ENCODE measurements at places on chromosomes 16 and 17.

DNA sequence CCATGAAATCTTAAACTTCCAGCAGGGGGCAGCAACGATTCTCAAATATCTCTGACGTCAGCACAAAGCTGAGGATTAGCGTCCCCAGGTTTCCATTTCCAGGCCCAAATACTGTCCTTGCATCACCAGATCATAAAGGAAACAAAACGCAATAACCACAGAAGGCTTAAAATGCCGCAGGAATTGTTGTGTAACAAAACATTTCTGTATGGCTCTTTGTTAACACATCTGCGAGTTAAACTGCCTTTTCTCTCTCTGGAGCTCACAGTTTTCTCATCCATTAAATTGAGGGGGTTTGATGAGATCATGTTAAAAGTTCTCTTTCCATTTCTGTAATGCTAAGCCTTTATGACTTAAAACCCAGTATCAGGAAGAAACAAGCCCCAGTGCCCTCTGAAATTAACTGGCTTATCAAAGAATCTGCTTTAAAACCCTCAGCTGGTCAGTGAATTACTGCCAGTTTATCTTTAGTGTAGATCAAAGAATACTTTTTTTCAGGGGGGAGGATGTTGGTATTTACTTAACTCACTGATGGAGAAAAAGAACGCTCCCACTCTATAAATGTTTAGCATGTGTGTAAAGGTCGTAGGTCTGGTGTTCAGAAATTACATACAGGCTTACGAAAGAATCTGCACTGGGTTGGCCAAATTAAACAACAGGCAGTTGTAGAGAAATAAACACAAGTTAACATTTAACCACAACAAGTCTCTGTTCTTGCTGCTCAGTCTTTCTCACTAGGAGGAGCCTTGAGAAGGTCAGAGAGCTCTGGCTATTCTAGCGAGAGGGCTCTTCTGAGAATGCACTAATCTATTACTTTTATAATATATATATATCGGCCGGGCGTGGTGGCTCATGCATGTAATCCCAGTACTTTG, 10.6 kb upstream of the TERF2 start:
- peak; percentile 88 for DNase-seq

GRCh38 chr17:82863941-82864712, 24.3 kb upstream of the ZNF750 start:
- no peak for DNase-seq

GRCh38 chr17:62757500-62757951, 50.6 kb downstream of the MARCHF10 start:
- DNase-seq: no peak

- DNase-seq: no peak
Measured at GRCh38 chr17:18964550-18964949, 12.6 kb downstream of the SLC5A10 start.

- peak; percentile 46 for DNase-seq
Measured at GRCh38 chr16:55645986-55646385, 9.8 kb upstream of the SLC6A2 start.

GRCh38 chr17:35578929-35579432, 610 bp upstream of the PEX12 start:
- DNase-seq: no peak

DNA sequence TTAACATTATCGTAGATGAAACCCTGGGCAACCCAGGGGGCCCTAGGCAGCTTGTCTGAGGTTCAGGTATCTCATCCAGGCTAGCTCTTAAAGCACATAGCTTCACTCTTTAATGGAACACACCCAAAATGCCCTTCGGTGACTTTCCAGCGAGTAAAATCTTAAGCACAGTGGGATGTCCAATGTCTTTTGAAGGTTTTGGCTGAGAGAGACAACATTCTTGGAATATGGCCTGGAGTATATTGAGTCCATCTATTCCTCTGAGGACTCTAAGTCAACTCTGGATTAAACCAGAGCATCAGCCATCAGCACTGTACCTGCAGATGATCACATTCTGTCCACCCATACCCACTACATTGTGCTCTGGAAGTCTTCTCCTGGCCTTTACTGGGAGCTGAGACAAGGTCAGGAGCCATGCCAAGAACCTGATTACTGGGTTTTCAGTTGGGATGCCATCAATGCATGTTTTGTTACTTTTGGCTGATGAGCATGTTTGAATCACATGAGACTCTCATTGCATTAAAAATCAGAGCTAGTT, 63.4 kb upstream of the CDH11 start:
- DNase-seq: no peak

DNA sequence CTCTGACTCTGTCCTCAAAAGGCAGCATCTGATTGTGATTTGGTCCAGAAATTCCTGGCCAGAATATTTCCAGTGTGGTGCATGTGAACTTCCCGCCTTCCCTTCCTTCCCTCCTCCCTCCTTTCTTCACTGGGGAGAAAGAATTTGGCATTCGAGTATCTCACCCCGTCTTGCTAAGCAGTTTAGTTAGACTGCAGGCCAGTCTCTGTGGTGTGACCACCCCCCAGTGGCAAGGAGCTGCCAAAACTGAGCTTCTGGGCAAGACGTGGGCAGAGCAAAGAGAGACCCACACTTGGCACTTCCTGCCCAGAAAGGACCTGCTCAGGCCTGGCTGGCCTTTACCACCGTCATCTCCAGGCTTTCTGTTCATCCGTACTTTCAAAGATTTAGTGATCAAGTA, 36.4 kb downstream of the SNX20 start:
- DNase-seq: no peak

- DNase-seq: no peak
Measured at GRCh38 chr16:68273896-68274295, 9.6 kb downstream of the SLC7A6 start.

GRCh38 chr17:45936610-45937009, 42.3 kb downstream of the MAPT start:
- DNase-seq: no peak

- no peak for DNase-seq
Measured at GRCh38 chr16:11634312-11634711, 33.9 kb upstream of the SNN start.

DNA sequence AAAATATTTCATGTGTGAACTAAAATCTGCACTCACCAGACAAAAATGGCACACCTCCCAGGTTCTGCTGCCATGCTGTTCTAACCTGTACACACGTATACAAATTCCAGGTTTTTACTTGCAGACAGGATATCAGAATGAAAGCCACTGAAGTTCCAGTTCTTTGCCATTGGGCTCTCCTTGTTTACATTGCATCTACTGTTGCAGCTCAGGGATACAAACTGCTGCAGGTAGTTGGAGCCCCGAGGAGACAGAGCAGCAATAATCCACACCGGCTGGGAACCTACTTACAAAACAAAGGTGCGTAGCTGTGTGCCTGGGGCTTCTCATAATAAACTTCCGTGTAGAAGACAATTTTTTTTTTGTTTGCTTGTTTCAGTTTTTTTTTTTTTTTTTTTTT, 59.6 kb downstream of the HAPSTR1 start:
- DNase-seq: no peak

DNA sequence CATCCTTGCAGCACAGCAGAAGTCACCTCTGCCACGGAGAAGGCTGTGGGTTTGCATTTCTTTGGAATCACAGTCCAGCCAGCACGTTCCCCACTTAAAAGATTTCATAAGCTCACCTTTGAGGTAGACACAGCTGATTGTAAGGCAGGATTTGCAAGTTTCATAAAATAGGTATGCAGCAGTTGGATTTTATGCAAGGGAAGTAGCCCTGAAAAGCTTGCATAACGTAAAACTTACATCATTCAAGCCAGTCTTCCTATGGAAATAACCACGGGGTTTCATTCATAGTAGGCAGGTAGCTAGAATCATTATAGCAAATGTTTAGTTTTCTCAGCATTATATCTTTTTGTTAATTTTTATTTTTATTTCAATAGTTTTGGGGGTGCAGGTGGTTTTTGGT, 49.8 kb upstream of the ARHGAP44 start:
- DNase-seq: no peak

DNA sequence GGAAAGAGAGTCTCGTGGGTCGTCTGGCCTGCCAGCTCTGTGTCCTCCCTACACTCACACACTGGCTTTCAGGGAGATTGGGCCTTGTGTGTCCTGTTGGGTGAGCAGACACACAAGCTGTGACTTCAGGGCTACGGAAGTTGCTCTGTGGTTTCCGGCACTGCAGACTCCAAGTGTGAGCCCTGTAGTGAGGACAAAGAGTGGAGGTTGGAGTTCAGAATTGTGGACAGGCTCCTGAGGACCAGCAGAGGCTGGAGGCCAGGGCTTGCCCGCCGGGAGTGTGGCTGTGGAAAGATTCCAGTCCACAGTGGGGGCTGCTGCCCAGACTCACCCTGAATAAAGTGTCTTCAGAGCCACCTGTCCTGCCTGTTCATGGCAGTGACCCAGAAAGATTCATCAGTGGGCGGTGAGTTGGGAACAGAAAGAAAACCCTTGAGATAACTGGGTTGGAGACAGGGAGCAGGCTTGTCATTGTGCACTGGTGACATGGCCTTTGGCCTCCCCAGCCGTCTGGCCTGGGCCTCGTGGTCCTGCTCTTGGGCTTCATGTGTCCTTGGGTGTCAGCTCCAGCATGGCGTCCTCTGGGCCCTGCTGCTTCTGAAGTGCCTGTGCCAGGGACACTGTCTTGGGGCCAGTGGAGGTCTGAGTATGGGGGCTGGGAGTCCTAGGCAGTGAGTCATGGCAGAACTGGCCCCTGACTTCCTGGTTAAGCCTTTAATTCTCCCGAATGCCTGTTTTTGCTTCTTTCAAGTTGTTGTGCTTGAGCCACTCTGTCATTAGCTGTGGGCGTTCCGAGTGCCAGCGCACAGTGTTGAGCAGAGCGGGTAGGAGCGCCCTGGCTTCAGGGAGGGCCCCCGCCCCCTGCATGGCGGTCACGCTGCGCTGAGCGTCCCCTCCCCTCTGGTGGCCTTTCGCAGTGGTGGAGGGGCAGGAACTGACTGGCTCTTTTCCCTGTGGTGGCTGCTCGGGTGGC, 19.9 kb upstream of the ZNF750 start:
- DNase-seq: no peak

GRCh38 chr16:75745242-75745641, 19.0 kb upstream of the CPHXL start:
- no peak for DNase-seq

- DNase-seq: no peak
Measured at GRCh38 chr17:41624208-41625101, at the start of gene KRT17. Gene KRT17 (minus strand): TSS chr17:41624575. CDS start chr17:41624509, 66 bp downstream.

GRCh38 chr17:73142872-73143381, 21.9 kb upstream of the SSTR2 start:
- no peak for DNase-seq

DNA sequence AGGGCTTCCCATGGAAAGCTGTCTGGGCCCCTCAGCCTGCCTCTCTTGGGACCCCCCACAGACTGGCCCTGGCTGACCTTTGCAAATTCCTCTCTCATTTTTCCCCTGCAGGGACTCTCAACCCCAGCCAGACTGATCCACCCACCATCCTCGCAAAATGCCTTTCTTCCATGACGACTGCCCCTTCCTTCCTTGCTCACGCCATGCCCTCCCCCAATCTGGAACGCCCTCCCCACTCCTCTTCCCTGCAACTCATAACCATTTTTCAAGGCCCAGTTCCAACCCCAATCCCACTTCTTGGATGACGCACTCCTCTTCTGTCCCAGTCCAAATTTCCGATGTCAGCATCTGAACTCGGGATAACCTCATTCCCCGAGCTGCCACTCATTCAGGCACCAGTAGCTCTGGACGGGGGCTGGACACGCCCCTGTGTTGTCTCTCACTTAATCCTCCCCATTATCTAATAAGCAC, 1.3 kb upstream of the DNAI2 start:
- no peak for DNase-seq

DNA sequence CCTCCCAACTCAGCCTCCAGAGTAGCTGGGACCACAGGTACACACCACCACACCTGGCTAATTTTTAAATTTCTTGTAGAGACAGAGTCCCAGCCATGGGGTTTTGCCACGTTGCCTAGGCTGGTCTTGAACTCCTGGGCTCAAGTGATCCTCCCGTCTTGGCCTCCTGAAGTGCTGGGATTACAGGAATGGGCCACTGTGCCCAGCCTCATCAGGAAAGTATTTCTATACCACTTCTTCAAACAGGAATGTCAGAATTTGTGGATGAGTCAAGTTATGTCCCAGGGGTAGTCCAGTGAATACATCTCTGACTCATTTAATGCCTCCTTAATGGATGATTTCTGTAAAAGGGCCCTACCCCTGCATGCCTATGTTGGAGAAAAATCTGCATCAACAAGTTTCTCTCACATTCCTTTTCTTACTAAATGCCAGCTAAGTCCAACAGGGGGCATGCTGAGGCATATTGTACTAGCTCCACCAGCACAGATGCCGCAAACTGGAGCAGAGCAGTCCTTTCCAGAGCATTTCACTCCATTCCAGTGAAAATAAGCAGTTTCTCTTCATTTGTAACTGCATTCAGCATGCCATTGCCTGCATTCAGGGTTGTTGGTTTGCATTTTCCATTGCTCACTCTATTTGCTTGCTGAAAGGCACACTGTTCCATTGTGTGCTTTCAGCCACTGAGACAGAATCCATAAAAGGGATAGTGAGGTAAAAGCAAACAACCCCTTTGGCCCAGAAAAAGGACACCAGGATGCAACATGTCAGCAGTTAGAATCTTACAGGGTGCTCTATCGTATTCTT, 5.3 kb upstream of the CAVIN1 start:
- DNase-seq: peak; percentile 91

DNA sequence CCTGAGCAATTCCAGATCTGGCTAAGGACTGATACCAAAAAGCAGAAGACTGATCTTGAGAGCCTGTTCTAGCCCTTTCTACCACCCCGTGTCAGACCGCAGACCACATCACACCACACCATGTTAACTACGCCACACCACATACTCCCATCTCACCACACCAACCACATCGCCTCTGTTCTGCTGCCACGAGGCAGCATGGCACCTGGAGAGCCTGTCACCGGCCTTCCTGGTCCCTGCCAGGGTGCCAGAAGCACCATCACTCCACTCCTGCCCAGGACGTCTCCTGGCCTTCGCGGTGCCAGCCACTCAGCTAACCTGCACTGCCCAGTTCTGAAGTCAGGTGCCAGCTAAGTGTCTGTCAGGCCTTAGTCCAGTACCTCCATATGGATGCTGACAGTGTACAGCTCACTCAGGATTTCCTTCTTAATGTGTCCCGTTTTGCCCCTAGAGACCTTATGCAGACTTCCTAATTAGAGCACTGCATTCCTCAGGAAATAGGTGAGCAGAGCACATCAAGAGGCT, 37.2 kb upstream of the BCAR1 start:
- no peak for DNase-seq

- no peak for DNase-seq
Measured at GRCh38 chr17:17387498-17388362, 84.6 kb downstream of the NT5M start.

DNA sequence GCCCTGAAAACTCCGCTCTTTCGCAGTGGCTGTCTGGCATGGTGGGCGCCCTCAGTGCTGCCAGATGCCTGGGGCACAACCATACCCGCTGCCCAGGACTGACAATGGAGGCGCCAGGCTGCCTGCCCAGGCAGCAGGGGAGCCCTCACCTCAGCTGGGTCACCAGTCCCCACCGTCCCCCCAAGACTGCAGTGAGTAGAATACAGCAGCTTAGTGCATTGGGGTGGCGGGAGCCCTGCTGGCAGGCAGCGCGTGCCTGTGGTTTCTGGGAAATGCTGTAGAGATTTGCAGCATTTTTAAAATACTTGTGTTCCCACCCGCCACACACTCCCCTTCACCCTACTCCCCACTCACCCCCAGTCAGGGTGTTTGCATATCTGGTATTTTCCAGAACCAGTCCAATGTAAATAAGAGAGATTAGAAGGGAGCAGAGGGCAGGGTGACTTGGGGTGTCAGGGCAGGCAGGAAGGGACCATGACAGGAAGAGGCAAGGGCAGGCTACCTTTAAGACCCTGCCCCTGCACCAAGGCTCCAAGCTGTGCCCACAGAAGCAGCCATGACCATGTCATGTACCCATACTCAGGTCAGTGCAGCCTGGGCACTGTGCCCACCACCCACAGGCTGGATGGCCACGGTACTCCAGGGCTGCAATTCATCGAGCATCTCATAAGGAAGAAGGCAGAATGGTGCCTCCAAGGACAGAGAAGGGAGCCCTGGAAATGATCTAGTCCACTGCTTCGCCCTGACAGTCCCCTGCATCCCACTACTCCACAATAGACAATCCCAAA, 21.5 kb downstream of the MYO18A start:
- no peak for DNase-seq

Measured in osteocyte (in vitro differentiated cells).